ENCODE measurements at places on chromosomes 13 and 19. TPM values are rescaled to one million over a fixed set of nuclear protein-coding genes. Genes with fewer than 3 reads are reported as not detected.
A peak's percentile ranks its signal among the peaks of the same experiment; 100 is the strongest.

Gene SLC25A41
- 1.4 TPM for total RNA-seq

Gene CRX
- not detected for total RNA-seq

Gene DIAPH3
- 11.4 TPM for total RNA-seq

Gene SOX1
- not detected for total RNA-seq

Gene ZNF560
- total RNA-seq = not detected

Gene CYP2F1
- total RNA-seq = not detected

Gene SRRM5
- 1.9 TPM for total RNA-seq

Gene ZNF541
- not detected for total RNA-seq

Gene YIF1B
- 45.0 TPM for total RNA-seq

DNA sequence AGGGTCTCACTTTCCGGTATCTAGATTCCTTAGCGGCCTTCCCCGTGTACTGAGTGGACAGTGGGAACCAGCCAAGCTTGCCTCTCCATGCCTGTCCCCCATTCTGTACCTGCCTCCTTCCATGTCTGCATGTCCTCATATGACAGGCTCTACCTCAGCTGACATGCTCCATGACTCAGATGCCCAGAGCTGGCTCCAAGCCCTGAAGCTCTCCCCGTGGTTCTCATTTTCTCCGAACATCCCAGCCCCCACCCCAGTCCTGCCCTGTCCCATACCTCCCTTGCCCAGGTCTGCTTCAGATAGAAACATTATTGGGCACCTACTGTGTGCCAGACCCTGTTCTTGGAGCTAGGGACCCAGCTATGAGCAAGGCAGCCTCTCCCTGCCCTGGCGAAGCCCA lies 17.1 kb upstream of the SHFL start:
- no peak overlapping the region for H3K4me3 ChIP-seq
- no peaks in the 10 kb centered on the region for H3K4me1 ChIP-seq
- H3K27me3 ChIP-seq = peaks cover 8% of the 10 kb centered on the region
- H3K27ac ChIP-seq = no peak overlapping the region
- H3K36me3 ChIP-seq = no peaks in the 10 kb centered on the region

- no peak for DNase-seq
- H3K4me1 ChIP-seq = no peaks in the 10 kb centered on the region
- H3K27me3 ChIP-seq = no peaks in the 10 kb centered on the region
- peaks cover 5% of the 10 kb centered on the region for H3K36me3 ChIP-seq
- H3K4me3 ChIP-seq = no peak overlapping the region
- H3K27ac ChIP-seq = no peak overlapping the region
Observed at GRCh38 chr19:1804858-1805257, 7.2 kb downstream of the ATP8B3 start.

DNA sequence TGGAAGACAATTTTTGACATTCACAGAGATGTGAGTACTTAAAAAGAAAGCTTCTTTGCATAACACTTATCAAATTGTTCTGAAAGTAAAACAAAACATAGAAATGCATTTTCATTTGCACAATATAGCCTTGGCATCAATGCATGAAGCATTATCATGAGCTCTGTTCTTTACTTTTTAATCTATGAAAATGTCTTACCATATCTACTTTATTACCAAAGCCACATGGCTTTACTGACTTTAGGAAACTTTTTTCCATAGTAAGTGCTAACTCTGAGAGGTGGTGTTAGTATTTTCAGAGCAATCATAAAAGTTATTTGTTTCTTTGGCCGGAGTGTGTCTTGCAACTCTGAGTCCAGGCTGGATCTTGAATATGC lies 10.5 kb downstream of the TNFRSF19 start:
- DNase-seq = no peak
- H3K36me3 ChIP-seq = peaks cover 23% of the 10 kb centered on the region
- no peaks in the 10 kb centered on the region for H3K27me3 ChIP-seq
- H3K27ac ChIP-seq = no peak overlapping the region
- H3K4me1 ChIP-seq = peaks cover 10% of the 10 kb centered on the region

DNA sequence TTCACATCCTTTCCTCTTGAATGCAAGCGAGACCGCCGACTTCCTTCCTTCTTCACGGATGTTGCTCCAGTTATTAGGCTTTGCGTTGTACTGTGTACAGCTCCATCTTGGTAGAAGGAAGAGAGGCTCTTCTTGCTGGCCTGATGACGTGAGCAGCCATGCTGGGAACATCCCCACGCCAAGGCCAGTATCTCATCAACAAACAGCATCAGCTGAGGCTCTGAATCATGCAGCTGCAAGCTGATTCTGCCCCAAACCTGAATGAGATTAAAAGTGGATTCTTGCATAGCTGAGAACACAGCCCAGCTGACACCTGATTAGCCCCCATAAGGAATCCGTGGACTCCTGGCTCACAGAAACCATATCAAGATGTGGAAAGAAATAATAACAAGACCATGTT lies 809.6 kb downstream of the EFNB2 start:
- H3K4me3 ChIP-seq = no peak overlapping the region
- no peaks in the 10 kb centered on the region for H3K27me3 ChIP-seq
- no peak for DNase-seq
- H3K36me3 ChIP-seq = no peaks in the 10 kb centered on the region
- H3K4me1 ChIP-seq = no peaks in the 10 kb centered on the region

DNA sequence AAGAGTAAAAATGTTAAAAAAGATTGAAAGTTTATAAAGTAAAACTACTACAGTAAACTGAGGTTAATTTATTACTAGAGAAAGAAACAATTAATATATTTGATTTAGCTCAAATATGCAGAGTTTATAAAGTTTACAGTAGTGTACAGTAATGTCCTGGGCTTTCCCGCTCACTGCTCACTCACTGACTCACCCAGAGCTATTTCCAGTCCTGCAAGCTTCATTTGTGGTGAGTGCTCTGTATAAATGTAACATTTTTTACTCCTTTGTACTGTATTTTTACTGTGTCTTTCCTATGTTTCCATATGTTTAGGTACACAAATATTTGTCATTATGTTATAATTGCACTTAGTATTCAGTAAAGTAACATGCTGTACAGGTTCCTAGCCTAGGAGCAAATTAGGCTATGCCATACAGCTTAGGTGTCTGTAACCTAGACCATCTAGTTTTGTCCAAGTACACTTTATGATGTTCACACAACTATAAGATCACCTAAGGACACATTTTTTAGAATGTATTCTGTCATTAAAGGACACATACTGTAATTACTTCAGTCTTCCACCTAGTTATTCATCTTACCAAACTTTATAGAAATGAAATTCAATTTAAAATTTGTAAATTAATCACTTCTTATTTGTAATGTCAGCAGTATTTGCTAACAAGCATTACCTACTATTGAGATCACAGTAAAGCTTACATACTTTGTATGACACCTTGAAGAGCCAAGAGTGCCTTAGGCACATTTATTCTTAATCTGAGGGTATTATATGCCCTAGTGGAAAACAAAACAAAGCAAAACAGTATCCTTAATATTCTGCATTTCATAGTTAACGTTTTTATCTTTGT lies 683.4 kb downstream of the PCDH9 start:
- no peaks in the 10 kb centered on the region for H3K36me3 ChIP-seq
- no peaks in the 10 kb centered on the region for H3K4me1 ChIP-seq
- DNase-seq = no peak
- no peak overlapping the region for H3K27ac ChIP-seq
- no peaks in the 10 kb centered on the region for H3K27me3 ChIP-seq
- no peak overlapping the region for H3K4me3 ChIP-seq

- peak; percentile 28 for DNase-seq
- H3K4me1 ChIP-seq = peaks cover 9% of the 10 kb centered on the region
- peaks cover 21% of the 10 kb centered on the region for H3K27me3 ChIP-seq
- H3K27ac ChIP-seq = no peak overlapping the region
Observed at GRCh38 chr13:20192158-20192835, 441 bp downstream of the GJB2 start.

- no peaks in the 10 kb centered on the region for H3K36me3 ChIP-seq
- no peak overlapping the region for H3K27ac ChIP-seq
Observed at GRCh38 chr19:3784607-3785450, 1.4 kb downstream of the MATK start.

- no peaks in the 10 kb centered on the region for H3K36me3 ChIP-seq
- H3K4me3 ChIP-seq = no peak overlapping the region
- peaks cover 15% of the 10 kb centered on the region for H3K4me1 ChIP-seq
- H3K27me3 ChIP-seq = no peaks in the 10 kb centered on the region
Observed at GRCh38 chr19:9058905-9059667, 27.8 kb upstream of the OR1M1 start.

GRCh38 chr19:39083599-39083982 lies 577 bp upstream of the ACP7 start:
- H3K27ac ChIP-seq = peak overlapping the region; percentile 85
- peaks cover 42% of the 10 kb centered on the region for H3K36me3 ChIP-seq
- H3K4me3 ChIP-seq = peak overlapping the region; percentile 84

- peak overlapping the region; percentile 84 for H3K4me3 ChIP-seq
- H3K27ac ChIP-seq = no peak overlapping the region
- peaks cover 22% of the 10 kb centered on the region for H3K4me1 ChIP-seq
- peaks cover 67% of the 10 kb centered on the region for H3K36me3 ChIP-seq
- H3K27me3 ChIP-seq = no peaks in the 10 kb centered on the region
- DNase-seq = no peak
Observed at GRCh38 chr19:45074744-45075300, 1.5 kb downstream of the ZNF296 start.

DNA sequence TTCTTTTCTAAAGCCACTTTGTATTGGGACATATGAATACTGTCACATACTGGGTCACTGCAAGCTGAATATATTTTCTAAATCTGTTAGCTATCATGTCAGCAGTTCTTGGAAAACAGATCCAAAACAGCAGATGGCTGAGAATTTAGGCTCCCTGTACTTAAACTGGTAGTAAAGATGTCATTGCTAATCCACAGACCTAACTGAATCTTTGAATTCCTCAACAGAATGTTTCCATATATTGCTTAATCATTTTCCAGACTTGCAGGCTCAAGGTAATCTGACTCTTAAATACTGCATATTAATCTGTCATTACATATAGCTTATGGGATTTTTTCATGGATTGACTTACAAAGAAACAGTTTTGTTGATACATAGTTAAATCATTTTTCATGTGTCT lies 639.0 kb upstream of the KLHL1 start:
- no peaks in the 10 kb centered on the region for H3K4me1 ChIP-seq
- DNase-seq = no peak
- H3K27ac ChIP-seq = no peak overlapping the region
- no peak overlapping the region for H3K4me3 ChIP-seq
- no peaks in the 10 kb centered on the region for H3K36me3 ChIP-seq
- H3K27me3 ChIP-seq = no peaks in the 10 kb centered on the region

DNA sequence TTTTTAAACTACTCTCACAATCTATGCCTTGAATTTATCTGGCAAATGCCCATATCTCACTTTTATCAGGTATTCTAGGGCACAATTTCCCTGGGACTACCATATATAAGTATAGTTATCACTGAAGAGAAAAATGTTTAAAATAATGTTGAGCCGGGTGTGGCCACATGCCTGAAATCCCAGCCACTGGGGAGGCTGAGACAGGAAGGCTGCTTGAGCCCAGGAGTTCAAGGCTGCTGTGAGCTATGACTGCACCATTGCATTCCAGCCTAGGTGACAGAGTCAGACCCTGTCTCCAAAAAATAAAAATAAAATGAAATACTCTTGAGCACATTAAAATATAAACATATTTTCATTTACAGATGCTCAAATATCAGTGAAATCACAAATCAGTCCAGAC lies 4.1 kb downstream of the KATNAL1 start:
- peaks cover 15% of the 10 kb centered on the region for H3K36me3 ChIP-seq
- no peaks in the 10 kb centered on the region for H3K27me3 ChIP-seq
- peaks cover under 1% of the 10 kb centered on the region for H3K4me1 ChIP-seq
- H3K4me3 ChIP-seq = no peak overlapping the region

DNA sequence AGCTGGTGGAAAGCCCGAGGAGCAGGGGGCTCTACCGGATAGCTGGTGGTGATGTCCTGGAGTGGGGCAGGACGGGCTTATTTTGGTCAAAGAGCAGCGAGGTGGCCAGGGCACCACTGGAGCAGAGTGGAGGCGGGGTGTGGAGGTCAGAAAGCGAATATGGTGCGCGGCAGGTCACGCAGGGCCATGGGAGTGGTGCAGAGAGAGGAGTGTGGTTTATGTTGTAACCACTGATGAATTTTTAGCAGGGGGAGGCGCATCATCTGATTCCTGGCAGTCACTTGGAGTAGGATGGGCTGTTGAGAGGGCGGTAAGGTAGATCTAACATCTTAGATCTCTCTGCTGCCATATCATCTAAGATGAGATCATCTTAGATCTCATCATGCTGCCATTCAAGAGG lies 1.4 kb upstream of the ZNF414 start:
- peaks cover 26% of the 10 kb centered on the region for H3K27me3 ChIP-seq
- H3K4me3 ChIP-seq = peak overlapping the region; percentile 97
- no peak overlapping the region for H3K27ac ChIP-seq
- peaks cover 18% of the 10 kb centered on the region for H3K36me3 ChIP-seq

GRCh38 chr13:31955741-31956140 lies 75.8 kb upstream of the FRY start:
- H3K27me3 ChIP-seq = no peaks in the 10 kb centered on the region
- H3K36me3 ChIP-seq = no peaks in the 10 kb centered on the region
- H3K4me1 ChIP-seq = no peaks in the 10 kb centered on the region
- no peak overlapping the region for H3K4me3 ChIP-seq
- H3K27ac ChIP-seq = no peak overlapping the region
- no peak for DNase-seq

- no peaks in the 10 kb centered on the region for H3K27me3 ChIP-seq
- peaks cover 7% of the 10 kb centered on the region for H3K4me1 ChIP-seq
- no peak for DNase-seq
Observed at GRCh38 chr13:75873494-75873893, 237.4 kb downstream of the LMO7 start.

DNA sequence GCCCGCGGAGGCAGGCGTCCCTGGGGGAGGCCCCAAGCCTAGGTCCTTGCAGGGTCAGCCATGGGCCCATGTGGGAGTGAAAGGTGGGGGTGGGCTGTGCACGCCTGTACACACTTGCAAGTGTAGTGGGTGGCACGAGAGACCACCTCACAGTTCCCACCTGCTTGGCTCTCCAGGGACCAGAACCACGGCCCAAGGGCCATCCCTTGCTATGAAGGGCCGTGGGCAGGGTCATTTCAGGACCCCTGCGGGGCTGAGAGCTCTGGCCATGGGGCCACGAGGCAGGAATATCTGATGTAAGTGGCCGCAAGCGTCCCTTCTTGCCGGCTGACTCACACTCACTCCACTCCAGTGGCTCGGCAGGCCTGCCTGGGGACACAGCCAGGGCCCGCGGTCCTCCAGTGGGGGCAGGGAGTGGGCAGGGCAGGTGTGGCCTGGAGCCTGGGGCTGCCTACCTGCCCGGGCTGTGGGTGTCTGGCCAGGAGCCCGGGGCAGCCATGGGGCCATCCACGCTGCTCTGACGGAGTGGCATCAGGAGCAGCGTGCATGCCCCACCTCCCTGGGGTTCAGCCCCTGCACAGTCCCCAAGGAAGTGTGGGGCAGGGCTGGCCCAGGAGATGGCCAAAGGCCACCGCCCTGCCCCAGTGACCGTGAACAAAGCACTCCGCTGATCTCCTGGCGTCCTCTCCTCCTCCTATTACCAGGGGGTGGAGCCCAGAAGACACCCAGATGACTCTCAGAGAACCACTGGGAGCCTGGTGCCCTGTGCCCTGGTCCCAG lies 8.6 kb upstream of the MKNK2 start:
- peaks cover 46% of the 10 kb centered on the region for H3K36me3 ChIP-seq
- peak overlapping the region; percentile 77 for H3K4me3 ChIP-seq
- H3K27me3 ChIP-seq = no peaks in the 10 kb centered on the region
- DNase-seq = peak; percentile 82

- H3K27me3 ChIP-seq = peaks cover 33% of the 10 kb centered on the region
- no peak overlapping the region for H3K4me3 ChIP-seq
- no peak for DNase-seq
- peaks cover 8% of the 10 kb centered on the region for H3K4me1 ChIP-seq
- H3K36me3 ChIP-seq = no peaks in the 10 kb centered on the region
Observed at GRCh38 chr13:27352698-27353097, 71.7 kb upstream of the GTF3A start.

All from Calu3 (cell line).